ENCODE measurements at places on chromosomes 11 and 22.

GRCh38 chr22:20859615-20860014, 808 bp downstream of the SNAP29 start:
- DNase-seq: no peak

GRCh38 chr11:5040876-5041275, 5.5 kb upstream of the OR52J3 start:
- DNase-seq: no peak

GRCh38 chr11:104956528-104956927, 11.8 kb downstream of the CASP4 start:
- no peak for DNase-seq

DNA sequence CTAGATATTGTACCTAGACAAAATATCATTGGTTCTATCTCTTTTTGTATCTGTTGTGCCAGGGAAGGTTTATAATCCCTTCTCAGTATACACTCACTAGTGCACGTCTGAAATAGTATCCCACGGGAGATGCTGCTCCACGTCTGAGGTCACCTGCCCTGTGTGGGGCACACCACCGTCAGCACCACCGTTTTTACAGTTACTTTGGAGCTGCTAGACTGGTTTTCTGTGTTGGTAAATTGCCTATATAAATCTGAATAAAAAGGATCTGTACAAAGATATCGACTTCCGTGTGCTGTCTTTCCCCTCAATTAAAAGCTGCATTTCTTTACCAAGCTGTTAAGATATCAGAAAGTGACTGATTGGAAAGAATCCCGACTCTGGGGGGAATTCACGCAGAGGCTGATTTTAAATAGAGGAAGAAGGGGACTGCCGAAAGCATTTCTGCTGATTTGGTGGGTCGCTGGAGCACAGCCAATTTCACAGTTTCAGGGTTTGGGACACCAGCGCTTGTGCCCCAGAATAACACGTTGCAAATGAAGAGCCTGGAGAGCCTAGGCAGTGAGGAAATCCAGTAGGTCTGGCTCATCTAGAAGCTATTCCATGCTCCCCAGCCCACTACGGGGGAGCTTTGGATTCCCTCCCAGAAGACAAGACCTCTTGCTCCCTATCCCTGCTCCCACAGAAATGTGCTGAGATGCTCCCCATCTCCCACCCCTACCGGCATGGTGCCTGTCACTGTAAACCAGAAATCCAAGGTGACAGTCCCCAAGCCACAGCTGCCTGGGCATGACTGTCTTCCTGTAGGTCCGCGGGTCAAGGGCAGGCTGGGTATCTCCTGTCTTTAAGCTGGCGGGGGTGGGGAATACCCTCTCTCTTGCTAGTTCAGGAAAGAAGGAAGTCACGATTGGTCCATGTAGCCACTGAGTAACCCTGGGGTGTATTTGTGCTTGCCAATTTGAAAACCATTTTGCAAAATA, 12.7 kb upstream of the MYO18B start:
- no peak for DNase-seq

GRCh38 chr11:112770487-112770886, 190.7 kb upstream of the NCAM1 start:
- no peak for DNase-seq

GRCh38 chr11:46977038-46977813, 40.7 kb downstream of the CSTPP1 start:
- peak; percentile 18 for DNase-seq

GRCh38 chr11:88886796-88887195, 179.0 kb downstream of the GRM5 start:
- peak; percentile 14 for DNase-seq

DNA sequence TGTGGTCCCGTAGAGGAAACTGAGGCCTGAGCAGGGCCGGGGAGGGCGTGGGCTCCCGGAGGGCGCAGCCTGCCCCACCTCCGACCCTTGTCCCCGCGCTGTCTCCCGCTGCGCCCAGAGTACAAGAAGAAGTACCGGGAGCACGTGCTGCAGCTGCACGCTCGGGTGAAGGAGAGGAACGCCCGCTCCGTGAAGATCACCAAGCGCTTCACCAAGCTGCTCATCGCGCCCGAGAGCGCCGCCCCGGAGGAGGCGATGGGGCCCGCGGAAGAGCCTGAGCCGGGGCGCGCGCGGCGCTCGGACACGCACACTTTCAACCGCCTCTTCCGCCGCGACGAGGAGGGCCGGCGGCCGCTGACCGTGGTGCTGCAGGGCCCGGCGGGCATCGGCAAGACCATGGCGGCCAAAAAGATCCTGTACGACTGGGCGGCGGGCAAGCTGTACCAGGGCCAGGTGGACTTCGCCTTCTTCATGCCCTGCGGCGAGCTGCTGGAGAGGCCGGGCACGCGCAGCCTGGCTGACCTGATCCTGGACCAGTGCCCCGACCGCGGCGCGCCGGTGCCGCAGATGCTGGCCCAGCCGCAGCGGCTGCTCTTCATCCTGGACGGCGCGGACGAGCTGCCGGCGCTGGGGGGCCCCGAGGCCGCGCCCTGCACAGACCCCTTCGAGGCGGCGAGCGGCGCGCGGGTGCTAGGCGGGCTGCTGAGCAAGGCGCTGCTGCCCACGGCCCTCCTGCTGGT, 1.9 kb downstream of the NLRP6 start:
- DNase-seq: no peak

DNA sequence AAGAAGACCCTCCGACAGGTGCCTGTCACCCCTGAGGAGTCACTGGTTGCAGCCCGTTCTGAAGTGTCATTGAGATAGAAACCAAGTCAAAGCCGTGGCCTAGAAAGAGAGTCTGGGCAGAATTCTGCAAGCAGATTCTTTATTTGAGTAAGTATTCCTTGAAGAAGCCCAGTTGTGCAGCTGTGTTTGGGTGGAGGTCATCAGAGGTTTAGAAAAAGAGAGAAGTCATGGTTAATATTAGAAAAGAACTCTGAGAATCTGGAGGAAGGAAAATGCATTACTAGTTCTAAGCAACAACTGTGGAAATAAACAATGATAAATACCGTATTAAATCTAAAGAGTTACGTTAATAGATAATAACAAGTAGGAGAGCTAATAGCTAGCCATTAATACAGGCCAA, 118.8 kb upstream of the KIRREL3 start:
- no peak for DNase-seq

DNA sequence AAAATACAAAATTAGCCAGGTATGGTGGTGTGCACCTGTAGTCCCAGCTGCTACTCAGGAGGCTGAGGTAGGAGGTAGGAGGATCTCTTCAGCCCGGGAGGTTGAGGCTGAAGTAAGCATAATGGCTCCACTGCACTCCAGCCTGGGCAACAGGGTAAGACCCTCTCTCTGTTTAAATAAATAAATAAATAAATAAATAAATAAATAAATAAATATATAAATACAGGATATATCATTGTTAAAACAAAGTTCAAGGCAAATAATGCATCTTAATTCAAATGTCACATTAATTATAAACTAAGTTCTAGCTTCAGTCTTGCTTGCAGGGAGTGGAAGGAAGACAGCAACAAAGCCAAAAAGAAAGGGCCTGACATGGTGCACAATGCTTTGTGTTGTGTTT, 44.5 kb upstream of the PANX1 start:
- DNase-seq: no peak

DNA sequence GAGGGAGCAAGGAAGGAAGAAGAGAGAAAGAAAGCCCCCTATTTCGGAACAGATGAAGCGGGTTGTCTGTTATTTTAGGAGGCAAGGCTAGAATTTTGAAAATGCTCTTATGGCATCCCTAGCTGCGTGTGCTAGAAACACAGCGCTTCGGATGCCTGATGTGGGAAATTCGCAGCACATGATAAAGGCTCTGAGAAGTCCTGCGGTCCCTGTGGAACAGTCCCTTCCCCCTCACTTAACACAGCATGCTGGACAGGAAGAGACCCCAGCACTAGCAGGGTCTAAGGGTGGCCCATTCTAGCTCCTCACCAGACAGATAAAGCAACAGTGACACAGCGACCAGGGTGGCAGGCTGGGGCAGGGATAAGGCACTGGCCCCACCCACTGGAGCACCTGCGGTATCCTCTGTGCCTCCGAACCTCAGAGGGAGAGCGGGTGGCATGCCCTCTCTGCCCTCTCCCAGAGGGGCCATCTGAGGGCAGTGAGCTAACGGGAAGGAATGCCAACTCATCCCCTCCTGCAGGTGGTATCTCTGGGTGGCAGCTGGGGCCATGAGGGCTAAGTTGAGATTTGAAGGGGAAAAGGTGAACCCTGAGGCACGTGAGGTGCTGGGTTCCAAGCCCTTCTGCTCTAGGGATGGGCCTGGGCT, 75.7 kb downstream of the SCUBE1 start:
- DNase-seq: no peak

- peak; percentile 51 for DNase-seq
These were observed 518 bp downstream of the KMT5B start for GRCh38 chr11:68212421-68213134.

DNA sequence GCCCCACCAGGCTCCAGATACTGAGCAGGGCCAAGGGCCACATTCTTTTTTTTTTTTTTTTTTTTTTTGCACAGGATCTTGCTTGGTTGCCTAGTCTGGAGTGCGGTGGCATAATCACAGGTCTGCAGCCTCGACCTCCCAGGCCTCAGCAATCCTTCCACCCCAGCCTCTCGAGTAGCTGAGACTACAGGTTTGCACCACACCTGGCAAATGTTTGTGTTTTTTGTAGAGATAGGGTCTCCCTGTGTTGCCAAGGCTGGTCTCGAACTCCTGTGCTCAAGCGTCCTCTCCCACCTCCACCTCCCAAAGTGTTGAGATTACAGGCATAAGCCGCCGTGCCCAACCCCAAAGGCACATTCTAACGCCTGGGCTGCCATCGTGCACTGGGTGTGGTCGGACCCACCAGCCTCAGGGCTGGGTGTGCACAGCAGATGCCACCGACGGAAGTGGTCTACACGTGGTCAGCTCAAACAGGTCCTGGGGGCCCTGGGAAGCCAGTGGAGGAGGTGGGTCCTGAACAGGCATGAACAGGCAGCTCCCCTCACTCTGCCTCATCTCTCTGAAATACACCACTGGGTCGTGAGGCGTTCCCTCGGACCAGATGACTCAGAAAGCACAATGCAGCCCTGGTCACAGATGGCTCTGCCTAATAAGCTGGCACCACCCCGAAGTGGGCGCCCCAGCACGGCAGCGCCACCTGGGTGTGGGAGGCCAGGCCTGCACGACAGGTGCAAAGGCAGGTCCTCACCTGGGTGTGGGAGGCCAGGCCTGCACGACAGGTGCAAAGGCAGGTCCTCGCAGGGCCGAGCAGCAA, 5.1 kb upstream of the B4GALNT4 start:
- peak; percentile 74 for DNase-seq

- DNase-seq: no peak
These were observed 19.0 kb upstream of the LIMK2 start for GRCh38 chr22:31193092-31193491.

GRCh38 chr22:23504516-23504915, 75.6 kb downstream of the IGLL1 start:
- no peak for DNase-seq
